ENCODE measurements at places on chromosomes 1 and 21.

- no peak for DNase-seq
Measured at GRCh38 chr1:47646676-47647075, 208.8 kb downstream of the FOXD2 start.

DNA sequence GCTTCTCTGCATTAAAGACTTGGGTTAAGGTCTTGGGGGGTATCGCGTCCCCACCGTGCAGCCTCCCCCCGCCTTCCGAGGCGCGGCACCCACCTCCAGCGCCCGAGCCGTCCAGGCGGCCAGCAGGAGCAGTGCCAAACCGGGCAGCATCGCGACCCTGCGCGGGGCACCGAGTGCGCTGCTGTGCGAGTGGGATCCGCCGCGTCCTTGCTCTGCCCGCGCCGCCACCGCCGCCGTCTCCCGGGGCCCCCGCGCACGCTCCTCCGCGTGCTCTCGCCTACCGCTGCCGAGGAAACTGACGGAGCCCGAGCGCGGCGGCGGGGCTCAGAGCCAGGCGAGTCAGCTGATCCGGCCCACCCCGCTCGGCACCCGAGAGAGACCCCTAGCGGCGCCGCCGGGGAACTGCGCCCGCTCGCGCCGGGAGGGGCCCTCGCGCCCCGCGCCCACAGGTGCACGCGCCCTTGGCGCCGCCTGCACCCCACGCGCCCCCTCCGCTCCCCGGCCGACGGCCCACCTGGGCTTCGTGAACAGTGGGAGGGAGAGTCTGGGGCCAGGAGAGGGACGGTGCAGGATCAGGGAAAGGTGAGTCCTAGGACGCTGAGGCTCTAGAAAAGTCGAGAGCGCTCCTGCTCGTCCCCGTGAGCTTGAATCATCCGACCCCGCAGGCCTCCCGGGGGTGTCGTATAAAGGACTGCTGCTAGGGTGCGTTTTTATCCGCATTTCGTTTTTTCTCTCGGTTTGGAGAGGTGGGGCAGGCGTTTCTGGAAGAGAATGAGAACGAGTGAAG is at the start of gene APP:
TSS of gene APP (minus strand) at position 300 of the 787 bp plus-strand sequence. CDS start at position 150, 150 bp downstream.
- DNase-seq, result peak; percentile 92

DNA sequence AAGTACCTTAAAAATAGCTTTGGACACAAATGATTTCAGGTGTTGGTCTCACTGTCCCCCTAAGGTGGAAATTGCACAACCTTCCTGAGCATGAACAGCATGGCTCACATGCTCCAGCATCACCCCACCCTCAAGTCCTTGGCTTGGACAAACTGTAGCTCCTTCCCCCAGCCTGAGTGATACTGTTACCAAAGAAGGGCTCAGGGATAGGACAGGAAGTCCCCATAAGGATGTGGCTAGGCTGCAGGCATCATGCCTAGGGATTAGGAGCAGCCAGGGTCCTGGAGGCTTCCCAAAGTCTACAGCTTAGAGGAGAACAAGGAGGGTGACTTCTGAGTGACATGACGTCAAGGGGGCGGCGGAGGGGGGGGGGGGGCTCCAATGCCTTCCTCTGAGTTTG is 10.1 kb downstream of the FAM78B start:
- no peak for DNase-seq

DNA sequence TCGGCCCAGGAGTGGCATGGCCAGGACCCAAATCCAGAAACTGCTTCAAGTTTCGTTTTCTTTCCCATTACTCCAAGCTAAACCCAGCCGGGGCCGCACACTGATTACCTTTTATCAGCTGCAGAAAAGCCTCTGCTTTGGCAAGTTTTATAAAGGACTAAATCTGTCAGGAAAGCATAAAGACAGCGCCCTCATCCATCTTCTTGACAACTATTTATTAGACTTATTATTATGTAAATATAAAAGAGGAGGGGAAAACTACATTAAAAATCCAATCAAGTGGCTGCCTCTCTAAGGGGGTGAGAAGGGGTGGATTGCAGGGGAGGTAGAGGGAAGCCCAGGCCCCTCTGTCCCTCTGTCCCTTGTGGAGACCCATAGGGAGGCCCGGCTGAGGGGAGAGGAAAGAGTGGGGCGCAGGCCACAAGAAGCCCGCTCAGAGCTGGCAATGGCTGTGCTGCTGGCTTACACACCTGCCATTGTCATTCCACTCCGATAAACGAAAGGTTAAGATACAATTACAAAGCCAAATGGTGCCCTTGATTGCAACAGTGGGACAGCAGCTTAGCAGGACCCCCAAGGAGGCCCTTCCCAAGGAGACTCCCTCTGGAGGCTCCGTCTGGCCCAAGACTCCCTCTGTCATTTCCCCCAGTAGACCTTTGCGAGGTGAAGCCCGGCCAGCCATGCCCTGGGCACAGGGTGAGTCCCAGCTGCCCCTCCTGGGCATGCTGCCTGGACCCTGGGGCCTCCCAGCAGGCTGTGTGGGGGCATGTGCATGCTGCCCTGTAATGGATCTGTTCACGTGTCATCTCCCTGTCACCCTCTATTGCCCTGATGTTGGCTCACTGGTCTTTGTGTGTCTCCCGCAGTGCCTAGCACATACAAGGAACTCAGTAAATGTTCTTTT is 45.4 kb downstream of the KCND3 start:
- DNase-seq, result peak; percentile 67

DNA sequence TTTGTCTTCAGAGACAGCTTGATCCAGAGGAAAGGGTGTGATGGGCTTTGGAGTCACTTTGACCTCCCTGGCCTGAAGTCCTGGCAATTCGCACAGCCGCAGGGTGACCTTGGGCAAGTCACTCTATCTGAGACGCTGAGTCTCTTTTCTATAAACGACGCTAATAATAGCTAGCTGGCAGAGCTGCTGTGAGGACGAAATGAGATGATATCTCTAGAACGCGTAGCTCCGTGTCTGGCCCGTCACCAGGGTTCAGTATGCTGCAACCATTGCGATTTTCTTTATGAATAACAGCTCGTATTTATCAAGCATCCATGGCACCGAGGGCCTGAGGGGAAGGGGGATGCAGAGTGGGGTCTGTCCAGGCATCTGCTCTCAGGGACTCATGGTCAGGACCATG is 58.7 kb downstream of the IGSF21 start:
- DNase-seq, result no peak

GRCh38 chr1:42454403-42454802 is 1.4 kb downstream of the ZMYND12 start:
- no peak for DNase-seq

- DNase-seq, result no peak
Measured at GRCh38 chr21:42308161-42308913, 6.9 kb downstream of the TFF3 start.

DNA sequence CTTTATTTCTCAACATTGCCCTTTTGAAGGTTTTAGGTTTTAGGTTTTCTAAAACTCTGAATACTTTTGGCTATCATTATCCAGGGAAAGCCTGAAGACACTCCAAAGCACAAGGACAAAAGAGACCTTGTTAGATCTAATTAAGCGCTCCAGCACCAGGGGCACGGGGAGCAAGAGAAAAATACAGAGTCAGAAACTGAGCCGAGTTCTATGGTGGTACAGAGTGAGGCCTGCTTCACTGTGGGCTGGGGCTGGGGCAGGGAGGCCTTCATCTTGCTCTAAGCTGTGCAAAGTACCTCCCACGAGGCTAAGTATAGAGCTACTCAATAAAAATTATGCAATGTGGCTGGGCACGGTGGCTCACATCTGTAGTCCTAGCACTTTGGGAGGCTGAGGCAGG is 19.7 kb upstream of the RAB4A start:
- no peak for DNase-seq

GRCh38 chr21:34345892-34346291 is 17.9 kb upstream of the KCNE2 start:
- DNase-seq, result no peak

- no peak for DNase-seq
Measured at GRCh38 chr1:11318982-11319381, 46.0 kb downstream of the UBIAD1 start.

DNA sequence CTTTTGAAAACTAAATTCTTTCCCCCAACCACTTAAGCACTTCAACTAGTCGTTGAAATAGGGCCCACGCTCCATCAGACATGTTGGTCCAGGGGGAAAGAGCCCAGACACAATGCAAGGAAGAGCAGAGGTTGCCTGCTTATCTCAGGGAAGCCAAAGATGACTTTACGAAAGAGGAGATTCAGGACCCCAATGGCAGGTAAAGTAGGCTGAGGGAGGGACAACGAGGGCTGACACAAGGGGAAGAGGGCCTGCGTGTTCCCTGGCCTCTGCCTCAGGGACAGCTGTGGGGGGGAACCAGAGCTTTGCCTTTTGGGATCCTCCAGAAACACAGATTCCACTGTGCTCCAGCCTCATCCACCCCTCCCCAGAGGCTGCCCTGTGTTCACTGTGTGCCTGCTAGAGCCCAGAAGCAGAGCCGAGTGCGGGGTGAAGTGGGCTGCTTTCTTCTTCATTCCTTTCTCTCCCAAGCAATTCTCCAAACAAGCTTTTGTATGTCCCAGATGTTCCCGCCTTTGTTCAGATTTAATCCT is 135.5 kb upstream of the GRIK3 start:
- no peak for DNase-seq

DNA sequence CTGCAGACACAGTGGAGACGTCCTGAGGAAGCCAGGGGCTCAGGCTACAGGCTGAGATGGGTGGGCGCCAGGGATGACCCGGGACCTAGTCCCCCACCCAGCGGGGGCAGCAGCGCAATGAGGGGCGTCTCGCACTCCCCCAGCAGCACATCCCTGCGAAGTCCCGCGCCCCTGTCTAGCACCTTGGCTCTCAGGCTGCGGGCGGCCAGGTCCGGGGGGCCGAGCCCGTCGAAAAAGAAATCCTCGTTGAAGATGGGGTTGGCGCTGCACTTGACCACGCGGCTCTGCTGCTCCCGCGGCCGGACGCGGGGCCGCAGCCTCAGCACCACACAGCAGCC is 1.8 kb downstream of the C2CD4D start:
- DNase-seq, result no peak

GRCh38 chr1:29689372-29690030 is 453.2 kb downstream of the PTPRU start:
- DNase-seq, result peak; percentile 15

- no peak for DNase-seq
Measured at GRCh38 chr1:209241487-209241886, 342.0 kb upstream of the CAMK1G start.

DNA sequence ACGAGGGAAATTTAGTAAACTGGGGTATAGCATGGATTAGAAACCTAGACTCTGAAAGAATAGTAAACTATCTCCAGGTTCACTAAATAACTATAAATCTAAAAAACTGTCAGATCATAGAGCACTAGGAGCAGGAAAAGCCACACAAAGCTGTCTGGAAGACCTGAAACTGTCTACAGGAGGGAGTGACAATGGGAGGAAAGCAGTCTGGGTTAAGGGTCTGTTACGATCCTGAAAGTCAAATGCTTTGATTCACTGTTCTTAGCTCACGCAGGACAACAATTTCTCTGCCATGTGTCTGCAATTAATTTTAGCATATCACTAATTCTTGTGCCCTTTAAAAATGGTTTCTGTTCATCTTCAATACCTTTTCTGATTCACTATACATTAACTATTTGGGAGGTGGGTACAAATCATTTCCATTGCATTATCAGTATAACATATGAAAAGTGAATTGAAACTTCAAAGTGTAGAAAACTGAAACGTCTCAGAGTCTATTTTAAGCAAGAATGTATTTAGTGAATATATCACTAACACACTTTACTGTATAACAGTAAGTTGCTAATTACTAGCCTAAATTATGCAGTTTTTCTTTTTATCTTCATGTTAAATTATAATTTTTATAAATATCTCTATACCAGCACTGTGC is 18.4 kb downstream of the CEP170 start:
- DNase-seq, result no peak

- DNase-seq, result peak; percentile 26
Measured at GRCh38 chr1:111214074-111214801, 13.3 kb upstream of the CHI3L2 start.

- DNase-seq, result no peak
Measured at GRCh38 chr1:1425753-1426495, 4.8 kb upstream of the ANKRD65 start.

DNA sequence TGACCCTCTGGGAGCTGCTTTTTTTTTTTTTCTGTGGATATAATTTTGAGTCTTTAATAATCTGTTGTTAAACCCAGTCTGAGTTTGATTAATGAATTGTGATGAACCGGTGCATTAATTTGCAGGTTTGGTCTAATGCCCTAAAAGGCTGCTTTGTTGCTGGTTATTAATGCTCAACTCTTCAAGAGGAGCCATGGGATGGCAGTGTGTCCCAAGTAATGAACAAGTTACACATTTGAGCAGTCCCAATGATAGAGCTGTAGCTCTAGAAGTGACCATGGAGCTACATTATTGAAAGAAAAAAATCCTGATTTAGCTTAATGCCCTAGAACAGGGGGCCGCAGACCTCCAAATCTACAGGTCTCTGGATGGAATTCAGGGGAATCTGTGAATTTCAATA is 53.1 kb downstream of the RWDD3 start:
- DNase-seq, result peak; percentile 46

DNA sequence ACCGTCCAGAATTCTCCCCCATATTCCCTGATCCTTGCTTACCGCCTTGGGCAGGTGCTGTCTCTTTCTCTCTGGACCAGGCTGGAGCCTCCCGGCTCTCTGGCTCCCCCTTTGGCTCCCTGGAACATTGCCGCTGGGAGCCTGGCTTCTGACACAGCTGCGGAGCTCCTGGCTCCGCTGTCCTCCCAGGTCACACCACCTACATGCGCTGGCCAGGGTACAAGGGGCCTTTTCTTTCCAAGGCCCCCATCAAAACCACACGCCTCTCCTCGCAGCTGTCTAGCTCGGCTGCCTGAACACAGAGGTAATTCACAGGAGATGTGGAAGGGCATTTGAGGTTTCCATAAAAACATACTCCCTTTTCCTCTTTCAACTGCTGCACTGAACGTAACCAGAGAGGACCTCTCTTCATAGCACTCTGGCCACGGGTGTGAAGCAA is 7.5 kb upstream of the ZNF648 start:
- peak; percentile 62 for DNase-seq

- peak; percentile 2 for DNase-seq
Measured at GRCh38 chr1:114428083-114428754, 82.8 kb downstream of the TRIM33 start.

Measured in NCI-H1417 (cell line).